ENCODE measurements at places on chromosomes 11 and 22.

GRCh38 chr11:69918938-69919650, 99.9 kb upstream of the FGF3 start:
- peak; percentile 34 for DNase-seq

GRCh38 chr22:21624880-21625791, 4.7 kb downstream of the YDJC start:
- DNase-seq: no peak

DNA sequence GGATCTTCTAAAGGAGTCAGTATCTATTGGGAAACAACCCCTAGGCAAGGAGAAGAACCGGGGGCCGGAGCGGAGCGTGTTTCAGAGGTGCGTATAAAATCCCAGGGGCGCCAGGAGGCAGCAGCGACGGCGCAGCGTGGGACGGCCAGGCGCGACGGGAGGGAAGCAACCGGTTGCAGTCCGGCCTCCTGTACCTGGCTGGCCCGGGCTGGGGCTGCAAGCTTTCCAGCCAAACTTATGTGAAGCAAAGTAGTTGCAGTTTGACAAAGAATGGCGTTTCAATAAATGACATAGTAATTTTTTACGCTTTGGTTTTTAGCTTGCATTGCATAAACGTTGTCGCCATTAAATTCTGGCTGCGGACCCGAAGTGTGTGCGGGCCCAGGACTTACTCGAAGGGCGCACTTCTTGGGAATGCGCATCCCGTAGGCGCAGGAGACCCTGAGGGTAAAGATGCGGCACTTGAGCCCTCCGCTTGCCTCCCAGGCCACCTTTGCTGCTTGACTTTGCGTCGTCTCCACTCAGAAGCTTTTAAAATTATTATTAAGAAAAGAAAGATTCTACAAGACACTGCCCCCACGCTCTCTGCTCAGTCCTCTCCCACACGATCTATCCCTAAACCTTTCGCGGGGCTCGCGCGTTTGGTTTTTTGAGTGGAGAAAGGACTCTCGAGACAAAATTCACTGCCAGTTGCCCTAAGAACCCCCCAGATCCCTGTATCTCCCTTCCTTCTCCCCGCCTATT, 1.6 kb upstream of the WT1 start:
- DNase-seq: no peak

DNA sequence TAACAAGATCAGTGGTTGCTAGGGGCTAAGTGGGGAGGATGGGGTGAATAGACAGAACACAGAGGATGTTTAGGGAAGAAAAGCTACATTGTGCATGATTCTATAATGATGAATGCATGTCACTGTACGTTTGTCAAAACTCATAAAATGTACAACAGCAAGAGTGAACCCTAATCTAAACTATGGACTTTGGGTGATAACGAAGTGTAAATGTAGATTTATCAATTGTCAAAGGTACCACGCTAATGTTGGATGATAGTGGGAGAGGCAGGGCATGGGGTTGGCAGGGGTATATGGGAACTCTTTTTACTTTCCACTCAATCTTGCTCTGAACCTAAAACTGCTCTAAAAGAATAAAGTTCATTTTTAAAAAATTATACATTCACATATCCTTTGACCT, 21.3 kb upstream of the SLC5A1 start:
- no peak for DNase-seq

DNA sequence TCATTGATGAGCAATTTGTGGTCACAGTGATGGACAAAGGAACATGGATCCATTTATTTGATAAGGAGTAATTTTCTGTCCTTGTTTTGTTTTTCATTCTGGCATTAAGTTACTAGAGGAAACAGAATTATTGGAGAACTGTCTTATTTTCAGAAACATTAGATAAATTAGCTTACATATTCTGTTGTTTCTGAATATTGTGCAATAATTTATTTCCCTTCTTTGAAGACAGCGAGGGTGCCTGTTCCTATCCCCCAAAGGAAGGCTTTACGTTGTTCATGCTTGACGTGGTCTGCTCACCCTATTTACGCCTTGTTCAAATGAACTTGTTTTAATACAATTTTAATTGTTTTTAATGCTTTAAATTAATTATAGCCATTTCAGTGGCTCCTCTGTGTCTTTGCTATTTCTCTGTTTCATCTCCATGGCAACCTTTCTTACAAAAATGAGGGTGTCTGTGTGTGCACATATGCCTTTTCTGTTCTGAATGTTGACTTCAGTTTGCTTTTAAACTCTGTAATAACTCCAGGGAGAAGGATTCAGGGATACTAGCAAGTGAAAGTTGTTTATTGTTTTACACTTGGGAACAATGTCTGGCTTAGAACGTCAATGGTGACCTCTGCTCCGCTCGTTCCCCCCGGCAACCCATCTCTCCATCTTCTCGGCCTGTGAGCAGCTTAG, 138.3 kb upstream of the PLET1 start:
- DNase-seq: no peak

GRCh38 chr22:49899530-49899929, 18.7 kb downstream of the ALG12 start:
- no peak for DNase-seq

DNA sequence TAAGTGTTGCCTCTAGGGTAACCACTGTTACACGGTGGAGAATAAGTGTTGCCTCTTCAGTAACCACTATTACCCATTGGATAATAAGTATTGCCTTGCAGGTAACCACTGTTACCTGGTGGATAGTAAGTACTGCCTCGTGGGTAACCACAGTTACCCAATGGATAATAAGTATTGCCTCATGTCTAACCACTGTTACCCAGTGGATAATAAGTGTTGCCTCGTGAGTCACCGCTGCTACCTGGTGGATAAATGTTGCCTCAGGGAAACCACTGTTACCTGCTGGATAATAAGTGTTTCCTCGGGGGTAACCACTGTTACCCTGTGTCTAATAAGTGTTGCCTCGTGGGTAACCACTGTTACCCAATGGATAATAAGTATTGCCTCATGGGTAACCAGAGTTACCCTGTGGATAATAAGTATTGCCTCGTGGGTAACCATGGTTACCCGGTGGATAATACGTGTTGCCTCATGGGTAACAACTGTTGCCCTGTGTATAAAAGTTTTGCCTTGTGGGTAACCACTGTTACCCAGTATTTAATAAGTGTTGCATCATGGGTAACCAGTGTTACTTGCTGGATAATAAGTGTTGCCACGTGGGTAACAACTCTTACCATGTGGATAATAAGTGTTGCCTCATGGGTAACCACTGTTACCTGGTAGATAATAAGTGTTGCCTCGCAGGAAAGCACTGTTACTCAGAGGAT, 12.3 kb upstream of the NXPE4 start:
- no peak for DNase-seq

DNA sequence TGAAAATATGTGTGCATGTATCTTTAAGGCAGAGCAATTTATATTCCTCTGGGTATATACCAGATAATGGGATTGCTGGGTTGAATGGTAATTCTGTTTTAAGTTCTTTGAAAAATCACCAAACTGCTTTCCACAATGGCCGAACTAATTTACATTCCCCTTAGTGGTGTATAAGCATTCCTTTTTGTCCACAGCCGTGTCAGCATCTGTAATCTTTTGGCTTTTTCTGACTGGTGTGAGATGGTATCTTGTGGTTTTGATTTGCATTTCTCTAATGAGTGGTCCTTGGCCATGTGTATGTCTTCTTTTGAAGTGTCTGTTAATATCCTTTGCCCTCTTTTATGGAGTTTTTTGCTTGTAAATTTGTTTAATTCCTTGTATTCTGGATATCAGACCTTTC, 24.3 kb downstream of the CCDC15 start:
- no peak for DNase-seq

- DNase-seq: no peak
Measured at GRCh38 chr22:44837481-44837880, 85.1 kb downstream of the ARHGAP8 start.

GRCh38 chr11:36033082-36033751, 89.4 kb downstream of the LDLRAD3 start:
- no peak for DNase-seq
